ENCODE measurements at places on chromosomes 3 and 15.

- no peak for DNase-seq
These were observed 271.5 kb downstream of the IL5RA start for GRCh38 chr3:2838546-2839157.

GRCh38 chr3:61331929-61332552 lies 80.8 kb upstream of the FHIT start:
- DNase-seq, result no peak

DNA sequence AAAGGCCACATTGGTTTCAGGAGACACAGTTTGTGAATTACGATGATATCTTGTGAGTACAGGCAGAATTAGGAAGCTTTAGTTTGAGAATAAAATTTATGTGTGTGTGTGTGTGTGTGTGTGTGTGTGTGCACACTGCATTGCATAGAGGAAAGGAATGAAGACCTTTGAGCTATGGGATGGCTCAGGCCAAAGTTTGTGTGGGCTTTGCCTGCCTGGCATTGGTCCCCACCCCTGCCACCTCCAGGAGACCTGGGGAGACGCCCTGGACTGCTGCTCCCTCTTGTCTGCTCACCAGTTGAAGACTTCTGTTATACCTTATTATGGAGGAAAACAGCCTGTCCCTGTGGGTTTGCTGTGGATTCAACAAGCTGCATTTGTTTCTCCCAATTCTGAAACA lies 37.2 kb downstream of the TIGIT start:
- DNase-seq, result no peak

DNA sequence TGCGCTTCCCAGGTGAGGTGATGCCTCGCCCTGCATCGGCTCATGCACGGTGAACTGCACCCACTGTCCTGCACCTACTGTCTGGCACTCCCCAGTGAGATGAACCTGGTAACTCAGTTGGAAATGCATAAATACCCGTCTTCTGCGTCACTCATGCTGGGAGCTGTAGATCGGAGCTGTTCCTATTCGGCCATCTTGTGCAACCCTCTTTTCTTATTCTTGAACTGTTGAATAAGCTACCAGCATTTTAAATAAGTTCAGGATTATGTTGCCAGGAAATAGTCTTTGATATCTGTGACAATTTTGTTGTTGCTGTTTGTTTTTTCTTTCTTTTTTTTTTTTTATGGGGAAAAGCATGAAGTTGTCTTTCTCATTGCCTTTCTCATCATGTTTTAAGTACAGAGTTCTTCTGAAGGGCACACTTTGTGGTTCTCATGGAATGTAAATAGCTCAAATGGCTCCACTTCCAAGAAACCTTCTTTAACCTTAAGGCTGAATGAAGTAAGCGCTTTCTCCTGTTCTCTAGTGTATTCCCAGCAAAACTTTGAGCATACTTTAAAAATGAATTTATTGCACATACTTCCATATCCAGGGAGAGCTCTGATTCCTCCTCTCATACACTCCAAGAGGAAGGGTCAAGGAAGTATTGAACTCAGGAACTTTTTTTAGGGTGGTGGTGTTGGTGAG lies 468.0 kb upstream of the TBL1XR1 start:
- no peak for DNase-seq

DNA sequence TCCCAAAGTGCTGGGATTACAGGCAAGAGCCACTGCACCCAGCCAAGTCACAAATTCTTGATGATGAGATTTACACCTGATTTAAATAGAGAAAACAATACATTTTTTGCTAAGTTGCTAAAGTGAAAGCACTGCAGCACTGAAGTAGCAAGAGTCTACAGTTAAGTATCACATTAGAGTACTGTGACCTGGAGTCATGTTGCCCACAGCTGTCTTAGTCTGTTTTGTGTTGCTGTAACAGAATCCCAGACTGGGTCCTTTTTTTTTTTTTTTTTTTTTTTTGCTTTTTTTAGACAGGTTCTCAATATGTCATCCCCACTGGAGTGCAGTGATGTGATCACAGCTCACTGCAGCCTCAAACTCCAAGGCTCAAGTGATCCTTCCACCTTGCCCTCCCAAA lies 23.2 kb upstream of the GNB4 start:
- no peak for DNase-seq

DNA sequence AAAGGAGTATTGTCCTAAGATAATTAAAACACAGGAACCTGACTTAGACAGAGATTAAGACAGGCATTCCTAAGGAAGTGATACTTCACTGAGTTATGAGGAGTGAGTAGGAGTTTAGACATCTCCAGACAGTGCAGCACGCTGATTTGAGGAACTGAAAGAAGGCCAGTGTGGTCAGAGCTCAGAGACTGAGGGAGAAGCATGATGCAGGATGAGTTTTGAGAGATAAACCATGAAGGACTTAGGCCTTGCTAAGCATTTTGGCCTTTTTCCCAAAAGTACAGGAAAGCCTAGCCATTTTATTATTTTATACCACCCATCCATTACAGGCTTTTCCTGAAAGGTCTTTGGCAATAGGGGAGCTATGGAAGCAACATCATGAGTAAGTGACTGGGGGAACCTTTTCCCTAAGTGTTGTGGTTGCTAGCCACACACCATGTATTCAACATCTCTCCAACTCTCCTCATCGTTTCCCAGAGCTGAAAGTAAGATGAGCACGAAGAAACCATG lies 375.6 kb upstream of the TPRG1 start:
- DNase-seq, result no peak

GRCh38 chr15:53675832-53676231 lies 83.6 kb downstream of the WDR72 start:
- DNase-seq, result no peak

GRCh38 chr3:38604246-38604645 lies 45.2 kb downstream of the SCN5A start:
- DNase-seq, result no peak

- no peak for DNase-seq
These were observed 175.9 kb downstream of the OTOL1 start for GRCh38 chr3:161672478-161672877.

GRCh38 chr3:149393345-149394160 lies 16.1 kb upstream of the TM4SF1 start:
- DNase-seq, result no peak

DNA sequence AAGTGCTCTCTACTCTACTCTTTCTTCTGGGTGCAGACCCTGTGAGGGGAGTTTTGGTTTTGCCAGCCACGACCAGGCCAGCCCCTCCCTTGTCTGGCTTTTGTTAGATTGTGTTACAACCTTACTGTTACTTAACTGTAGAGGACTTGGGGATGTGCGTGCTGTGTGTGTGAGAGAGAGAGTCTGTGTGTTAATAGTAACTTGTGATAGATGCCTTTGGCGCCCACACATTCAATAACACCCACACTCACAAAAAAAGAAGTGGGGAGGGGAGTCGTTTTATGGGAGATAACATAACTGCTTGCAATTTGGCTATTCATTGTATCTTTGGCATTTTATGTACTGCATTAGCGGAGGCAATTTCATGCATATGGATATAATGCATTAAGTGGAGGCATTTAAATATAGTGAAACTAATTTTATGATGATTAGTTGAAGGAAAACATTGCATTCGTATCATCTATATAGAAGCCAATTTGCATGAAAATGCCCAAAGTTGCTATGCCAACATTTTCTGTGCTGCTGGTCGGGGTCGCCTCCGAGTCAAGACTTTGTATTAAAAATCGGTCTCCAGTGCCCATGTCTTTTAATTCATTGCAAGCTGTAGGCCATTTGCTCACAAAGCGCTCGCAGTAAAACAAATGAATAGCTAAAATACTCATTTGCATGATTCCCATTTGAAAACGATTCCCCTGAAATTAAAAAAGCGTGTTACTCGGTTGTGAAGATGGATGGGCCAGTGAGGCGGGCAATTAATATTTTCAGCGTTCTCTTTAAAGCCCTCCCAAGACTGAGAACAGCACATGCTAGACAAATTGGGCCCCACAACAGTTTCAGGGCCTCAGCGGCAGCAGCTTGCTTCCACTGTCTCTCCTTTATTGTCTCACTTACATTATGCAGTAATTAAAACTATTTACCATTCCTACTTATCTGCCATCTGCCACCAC lies 158.5 kb upstream of the SMAD3 start:
- no peak for DNase-seq

GRCh38 chr3:78497767-78498166 lies 1270.0 kb downstream of the ROBO1 start:
- DNase-seq, result no peak

- no peak for DNase-seq
These were observed 81.7 kb upstream of the TJP1 start for GRCh38 chr15:29903785-29904464.

GRCh38 chr15:39461536-39462130 lies 119.2 kb upstream of the THBS1 start:
- no peak for DNase-seq

DNA sequence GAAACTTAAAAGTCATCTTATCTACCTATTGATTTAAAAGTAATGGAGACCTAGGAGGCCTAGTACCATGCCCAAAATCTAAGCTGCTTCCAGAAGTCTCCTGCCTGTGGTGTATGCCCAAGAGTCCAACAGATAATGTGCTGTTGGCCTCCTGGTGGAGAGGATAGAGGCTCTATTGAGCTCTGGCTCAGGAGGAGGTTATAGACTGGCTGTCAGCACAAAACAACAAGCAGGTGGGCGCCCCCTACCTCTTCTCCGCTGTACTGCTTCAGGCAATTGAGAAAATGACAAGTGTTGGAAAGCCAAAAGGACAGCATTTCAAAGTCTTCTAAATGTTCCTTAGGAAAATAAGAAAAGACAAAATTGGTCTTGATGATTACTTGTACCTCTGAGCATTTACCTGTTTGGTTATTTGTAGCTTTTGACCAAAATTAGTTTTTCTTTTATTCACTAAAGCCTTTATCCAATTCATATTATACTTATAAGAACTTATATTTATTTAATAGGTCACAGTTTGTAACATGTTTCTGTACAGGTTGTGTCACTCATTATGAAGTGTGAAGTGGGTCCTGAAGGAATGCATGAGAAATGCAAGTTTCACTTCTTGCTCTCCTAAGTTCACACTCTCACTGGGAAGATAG lies 17.2 kb upstream of the GNB5 start:
- DNase-seq, result peak; percentile 3

DNA sequence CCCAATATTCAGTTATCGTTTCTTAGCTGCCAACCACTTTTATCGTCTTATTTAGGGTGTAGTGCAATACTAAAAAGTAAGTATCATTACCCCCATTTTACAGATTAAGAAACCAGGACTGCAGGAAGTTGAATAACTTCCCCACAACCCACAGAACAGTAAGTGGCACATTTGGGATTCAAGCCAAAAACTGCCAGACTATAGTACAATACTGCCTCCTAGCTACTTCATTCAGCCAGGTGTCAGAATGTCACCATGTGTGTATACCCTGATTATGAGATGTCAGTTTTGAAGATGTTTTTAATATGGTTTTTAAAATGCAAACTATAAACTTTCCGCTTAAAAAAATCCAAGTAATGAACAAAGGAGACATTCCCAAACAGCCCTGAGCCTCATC lies 74.2 kb upstream of the PROK2 start:
- DNase-seq, result no peak

DNA sequence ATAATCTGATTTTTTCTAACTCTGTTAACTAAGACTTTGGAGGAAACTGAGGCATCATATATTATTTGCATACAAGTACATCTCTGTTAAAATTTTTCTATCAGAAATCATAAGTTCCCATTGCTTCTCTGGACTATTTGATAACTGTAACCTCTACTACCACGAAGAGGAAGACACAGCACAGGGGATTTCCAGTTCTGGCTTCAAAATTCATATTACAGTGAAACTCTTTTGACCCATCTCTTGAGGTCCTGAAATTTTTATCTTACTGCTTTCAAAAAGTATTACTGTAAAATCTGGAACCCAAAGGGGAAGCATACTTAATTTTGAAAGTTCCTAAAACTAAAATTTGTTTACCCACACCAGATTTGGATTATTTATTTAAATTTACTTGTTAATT lies 4.2 kb downstream of the PLSCR1 start:
- no peak for DNase-seq

GRCh38 chr3:72311425-72311824 lies 526.5 kb upstream of the PROK2 start:
- DNase-seq, result no peak

DNA sequence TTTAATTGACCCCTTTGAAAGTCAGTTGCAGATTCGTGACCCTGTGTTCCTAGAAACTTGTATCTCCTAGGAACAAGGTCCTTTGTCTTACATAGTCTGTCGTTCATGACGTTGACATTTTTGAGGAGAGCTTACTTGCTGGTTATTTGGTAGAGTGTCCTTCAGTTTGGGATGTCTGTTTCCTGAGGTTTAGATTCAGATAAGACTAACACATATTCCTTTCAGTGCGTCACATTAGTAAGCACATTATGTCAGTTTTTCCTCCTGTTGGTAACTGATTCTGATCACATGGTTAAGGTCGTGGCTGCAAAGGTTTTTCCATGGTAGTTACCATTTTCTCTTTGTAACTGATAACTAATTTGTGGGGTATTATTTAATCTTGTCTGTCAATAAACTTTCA lies 80.8 kb downstream of the PCCB start:
- DNase-seq, result no peak

DNA sequence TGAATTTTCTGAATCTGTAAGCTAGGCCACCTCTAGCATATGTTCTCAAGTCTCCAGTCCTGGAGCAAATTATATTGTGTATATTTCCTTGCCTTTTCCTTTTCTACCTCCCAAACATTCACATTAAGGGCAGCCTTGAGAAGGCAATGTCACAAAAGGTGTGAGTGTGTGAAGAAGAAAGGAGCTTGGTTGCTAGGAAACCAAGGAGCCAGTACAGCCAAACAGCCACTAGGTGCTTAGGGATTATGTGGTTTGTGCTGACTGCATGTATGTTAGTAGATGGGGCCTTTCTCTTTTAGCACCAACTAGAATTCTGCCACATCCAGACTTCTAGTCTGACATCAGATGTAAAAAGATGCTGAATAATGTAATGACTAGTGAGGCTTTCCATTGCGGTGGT lies 118.8 kb upstream of the DAZL start:
- DNase-seq, result no peak

- DNase-seq, result no peak
These were observed 53.3 kb upstream of the RPL32 start for GRCh38 chr3:12894629-12895028.

DNA sequence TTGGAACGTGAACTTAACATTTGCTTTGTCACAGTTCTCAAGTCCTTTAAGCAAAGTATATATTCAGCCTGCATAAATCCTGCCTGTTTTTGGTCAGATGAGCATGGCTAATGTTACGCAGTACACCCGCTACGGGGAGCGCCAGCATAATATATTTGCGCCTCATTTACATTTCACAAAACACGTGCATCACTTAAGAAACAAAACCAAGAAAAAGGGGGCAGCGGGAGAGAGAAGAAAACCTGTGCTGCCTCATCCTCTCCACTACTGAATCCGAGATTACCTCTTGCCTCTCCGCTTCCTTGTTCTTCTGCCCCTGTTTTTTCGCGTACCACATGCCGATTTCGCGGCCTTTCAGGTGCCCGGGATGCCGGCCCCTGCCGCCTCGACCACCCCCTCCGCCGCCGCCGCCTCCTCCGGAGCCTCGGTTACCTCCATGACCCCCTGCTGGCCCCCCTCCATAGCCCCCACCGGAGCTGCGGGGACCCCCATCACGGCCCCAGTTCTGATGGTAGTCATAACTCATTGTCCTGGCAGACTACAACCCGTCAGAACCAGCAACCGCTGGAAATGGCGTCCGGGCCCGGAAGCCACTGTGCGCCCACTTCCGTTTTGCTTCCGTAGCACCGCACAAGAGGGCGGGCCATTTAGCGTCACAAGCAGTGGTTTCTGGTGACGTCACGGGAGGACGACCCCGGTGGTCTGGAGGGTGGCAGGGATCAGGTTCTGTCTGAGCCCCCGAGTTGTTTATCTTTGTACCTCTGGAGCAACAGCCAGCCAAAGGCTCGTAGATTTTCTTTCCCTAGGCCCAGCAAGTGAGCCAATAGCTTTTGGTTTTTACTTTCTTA lies at the start of gene DHX36:
DHX36 (minus strand) TSS at position 597 of the 848 bp plus-strand sequence; CDS start at position 526, 71 bp downstream.
- DNase-seq, result peak; percentile 55

All from esophagus squamous epithelium (tissue), 5 donors.